Effector CD8-positive, alpha-beta T cell (primary cell): ENCODE measurements at places on chromosomes 12 and 14.

- no peak for DNase-seq
Observed at GRCh38 chr12:51823875-51824565, 24.5 kb downstream of the FIGNL2 start.

- DNase-seq: no peak
Observed at GRCh38 chr14:24416932-24417619, 12.4 kb downstream of the CBLN3 start.

DNA sequence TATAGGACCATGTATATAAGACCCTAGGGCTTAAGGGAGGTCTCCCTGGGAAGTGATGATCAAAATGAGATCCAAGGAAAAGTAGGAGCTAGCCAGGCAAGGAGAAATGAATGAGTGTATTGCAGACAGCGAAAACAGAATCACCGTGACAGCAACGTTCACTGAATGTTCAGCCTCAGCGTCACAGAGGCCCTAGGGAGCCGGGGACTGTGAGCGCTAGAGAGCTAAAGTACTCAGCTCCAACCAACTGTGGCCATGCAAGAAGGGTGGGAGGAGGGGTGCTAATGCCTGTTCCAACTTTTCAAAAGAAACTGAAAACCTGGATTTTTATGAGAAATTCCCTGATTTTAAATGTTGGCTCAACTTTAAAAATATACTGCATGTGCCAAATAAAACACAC is 105.5 kb upstream of the CCND2 start:
- no peak for DNase-seq

DNA sequence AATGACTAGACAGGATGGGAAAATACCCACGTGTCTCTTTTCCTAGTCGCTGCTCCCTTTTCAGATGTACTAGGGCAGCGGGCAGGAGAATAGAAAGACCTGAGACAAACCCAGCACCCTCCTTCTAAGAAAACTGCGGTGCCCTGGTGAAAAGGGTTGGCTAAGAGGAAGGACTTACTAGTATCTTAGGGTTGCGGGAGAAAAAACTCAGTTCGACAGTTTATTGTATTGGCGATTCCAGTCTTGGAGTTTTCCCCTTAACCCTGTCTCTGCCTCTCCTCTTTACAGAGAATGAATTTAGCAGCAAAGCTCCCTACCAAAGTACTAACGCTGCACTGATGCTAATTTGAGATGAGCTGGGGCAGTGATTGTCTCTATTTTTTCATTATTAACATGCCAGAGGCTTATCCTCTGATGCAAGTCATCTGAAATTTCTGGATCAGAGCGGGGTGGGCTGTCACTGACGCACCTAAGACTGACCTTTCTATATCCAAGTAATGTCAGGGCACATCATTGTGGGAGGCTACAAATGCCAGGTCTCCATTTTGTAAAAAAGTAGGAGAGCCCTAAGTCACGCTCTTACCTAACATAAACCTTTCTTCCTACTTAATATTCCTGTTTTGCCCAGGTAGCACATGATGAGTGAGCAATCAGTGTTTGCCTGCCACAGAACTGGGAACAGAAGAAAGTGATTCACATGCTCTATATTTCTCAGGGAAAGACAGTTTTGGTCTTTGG is 916 bp upstream of the PAWR start:
- DNase-seq: no peak

DNA sequence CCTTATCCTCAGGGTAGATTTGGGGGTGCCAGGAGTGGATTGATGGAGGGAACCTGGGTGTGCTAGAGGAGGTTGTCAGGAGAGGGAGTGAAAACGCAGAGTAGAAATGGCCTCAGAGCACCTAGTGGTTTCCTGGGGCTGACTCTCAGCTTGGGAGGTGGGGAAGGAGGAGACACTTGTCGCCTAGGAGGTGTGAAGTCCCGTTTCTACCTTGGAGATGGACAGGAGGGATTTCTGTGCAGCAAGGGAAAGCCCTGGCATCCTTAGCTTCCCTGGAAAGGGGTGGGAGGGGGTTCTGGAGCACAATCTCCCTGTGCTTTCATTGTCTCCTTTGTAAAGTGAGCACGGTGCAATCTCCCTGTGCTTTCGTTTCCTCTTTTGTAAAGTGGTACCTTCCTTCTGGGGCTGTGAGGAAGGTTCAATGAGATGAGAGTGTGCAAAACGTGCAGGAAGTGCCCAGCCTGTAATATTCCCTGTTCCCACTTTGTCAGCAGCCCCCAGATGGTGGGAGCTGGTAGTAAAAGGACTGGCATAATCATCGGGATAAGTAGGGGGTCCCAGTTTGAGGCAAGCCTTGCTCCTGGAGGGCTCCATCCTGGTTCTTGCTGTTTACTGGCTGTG is 1.6 kb downstream of the OAS3 start:
- no peak for DNase-seq

DNA sequence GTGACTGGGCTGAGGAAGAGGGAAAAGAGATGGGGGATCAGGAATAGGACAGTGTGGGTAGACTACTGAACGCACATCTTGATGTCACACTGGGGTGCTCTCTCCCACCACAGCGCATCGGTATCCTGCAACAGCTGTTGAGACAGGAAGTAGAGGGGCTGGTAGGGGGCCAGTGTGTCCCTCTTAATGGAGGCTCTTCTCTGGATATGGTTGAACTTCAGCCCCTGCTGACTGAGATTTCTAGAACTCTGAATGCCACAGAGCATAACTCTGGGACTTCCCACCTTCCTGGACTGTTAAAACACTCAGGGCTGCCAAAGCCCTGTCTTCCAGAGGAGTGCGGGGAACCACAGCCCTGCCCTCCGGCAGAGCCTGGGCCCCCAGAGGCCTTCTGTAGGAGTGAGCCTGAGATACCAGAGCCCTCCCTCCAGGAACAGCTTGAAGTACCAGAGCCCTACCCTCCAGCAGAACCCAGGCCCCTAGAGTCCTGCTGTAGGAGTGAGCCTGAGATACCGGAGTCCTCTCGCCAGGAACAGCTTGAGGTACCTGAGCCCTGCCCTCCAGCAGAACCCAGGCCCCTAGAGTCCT is 6.9 kb downstream of the C1QL4 start:
- DNase-seq: no peak

DNA sequence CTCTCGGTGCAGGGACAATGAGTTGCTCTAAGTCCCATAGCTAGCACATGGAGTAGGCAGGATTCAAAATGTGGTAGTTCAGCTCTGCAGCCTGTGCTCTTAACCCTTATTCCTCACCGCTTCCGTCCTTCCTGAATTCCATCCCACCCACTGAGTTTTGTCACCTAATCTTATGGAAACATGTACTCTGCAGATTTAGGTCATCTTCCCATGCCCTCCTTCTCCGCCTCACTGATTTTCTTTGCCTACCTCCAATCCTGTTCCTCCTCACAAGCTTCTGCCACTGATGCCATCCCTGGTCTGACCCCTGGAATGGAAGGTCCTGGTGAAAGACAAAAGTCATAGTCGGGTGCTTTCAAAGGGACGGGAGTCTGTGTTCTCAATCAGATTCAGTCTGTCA is 46.5 kb upstream of the ABCC9 start:
- DNase-seq: no peak

DNA sequence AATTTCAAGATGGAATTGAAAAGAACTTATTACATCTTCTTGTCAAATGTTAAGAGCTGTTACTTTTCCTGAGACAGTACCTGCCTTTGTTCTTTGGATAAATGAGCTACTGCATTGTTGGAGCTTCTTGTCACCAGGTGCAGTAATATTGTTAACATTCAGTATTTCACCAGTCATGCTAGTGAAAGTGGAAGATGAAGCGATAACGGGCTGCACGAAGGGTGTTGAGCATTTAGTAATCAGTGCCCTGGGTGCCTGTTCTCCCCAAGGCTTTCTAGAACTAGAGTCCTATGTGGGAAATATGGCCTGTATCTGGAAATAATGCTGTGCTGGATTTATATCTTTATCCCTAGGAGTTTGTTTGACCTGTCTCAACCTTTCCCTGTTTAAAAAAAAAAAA is 83.2 kb downstream of the PPP2R5C start:
- no peak for DNase-seq

DNA sequence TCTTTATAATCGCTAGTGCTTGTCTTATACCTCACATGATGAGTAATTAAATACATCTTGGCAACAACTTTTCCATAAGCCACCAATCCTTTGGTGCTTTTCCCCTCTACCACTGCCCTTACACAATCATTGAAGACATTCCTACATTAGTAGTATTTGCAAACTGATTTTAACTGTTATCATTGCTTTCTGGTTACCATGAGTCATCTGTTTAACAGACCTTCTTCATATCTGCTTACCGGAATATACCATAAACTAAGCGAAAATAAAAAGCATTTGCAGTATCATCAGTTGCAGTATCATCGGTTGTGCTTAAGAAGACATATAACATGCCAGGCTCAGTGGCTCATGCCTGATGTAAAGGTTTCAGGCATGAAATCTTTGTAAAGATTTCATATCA is 54.8 kb upstream of the PLEKHA5 start:
- no peak for DNase-seq

- no peak for DNase-seq
Observed at GRCh38 chr12:47822401-47822800, 2.7 kb upstream of the HDAC7 start.

GRCh38 chr12:107884769-107885694 is 110.5 kb downstream of the ASCL4 start:
- DNase-seq: no peak

GRCh38 chr12:20492251-20492760 is 124.0 kb downstream of the PDE3A start:
- no peak for DNase-seq

DNA sequence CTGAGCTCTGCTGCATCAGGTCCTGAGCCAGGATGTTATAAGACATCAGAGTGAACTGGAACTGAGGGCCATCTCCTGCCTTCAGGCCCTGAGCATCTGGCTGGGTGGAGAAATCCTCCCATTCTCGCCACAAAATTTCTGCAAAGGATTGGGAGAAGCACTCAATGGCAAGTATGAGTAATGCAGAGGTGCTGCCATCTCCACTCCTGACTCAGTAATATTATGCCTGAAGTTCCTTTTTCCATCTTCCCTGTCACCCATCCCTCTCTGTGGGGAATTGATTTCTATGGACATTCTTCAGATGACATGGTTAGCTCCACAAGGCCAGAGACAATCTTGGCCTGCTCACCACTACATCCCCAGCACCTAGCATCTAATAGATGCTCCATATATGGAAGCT is 4.7 kb downstream of the ANGEL1 start:
- DNase-seq: no peak

DNA sequence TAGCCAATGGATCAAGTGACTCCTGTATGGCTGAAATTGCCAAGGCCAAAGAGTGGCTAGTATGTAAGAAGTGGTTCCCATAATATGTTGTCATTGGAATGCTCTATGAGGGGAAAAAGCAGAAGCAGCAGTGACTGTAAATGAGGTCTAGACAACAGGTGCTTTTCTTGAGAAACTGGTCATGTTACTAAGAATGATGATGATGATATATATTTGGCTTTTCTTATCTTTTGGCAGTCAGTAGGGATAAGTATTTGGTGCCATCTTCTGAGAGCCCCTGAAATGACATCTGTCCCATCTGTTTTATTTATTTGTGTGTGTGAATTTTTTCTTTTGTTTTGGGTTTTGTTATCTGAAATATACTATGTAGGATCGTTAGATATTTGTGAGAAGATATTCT is 141.7 kb downstream of the SYT1 start:
- DNase-seq: no peak

DNA sequence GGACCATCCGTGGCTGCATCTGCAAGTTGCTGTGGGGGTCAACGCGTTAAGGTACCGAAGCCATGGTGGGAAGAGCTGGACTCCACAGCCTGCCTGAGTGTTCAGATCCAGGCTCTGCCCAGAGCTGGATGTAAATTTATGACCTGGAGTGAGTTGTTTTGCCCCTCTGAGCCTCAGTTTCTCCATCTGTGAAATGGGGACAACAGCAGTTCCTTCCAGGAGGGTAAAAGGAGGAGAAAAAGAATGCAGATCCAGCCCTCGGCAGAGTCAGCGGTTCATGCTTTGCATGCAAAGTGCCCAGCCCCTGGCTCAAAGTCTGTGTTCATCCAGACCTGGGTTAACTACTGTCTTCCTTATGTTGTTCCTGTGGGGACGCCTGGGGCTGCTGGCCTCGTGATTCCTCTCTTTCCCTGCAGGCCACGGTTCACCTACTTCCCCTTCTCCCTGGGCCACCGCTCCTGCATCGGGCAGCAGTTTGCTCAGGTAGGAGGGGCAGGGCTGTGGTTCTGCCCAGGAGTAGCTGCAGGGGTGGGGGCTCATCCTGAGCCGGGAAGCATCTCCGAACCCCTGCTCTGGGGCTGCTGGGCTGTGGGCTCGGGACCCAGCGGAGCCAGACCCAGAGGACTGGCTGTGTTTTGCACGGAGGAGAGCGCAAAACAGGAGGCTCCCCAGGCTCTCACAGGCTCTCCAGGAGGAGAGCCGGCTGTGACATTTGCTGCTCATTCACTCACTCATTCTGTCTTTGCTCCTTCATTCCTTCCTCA is 41.9 kb downstream of the CYP46A1 start:
- DNase-seq: no peak

DNA sequence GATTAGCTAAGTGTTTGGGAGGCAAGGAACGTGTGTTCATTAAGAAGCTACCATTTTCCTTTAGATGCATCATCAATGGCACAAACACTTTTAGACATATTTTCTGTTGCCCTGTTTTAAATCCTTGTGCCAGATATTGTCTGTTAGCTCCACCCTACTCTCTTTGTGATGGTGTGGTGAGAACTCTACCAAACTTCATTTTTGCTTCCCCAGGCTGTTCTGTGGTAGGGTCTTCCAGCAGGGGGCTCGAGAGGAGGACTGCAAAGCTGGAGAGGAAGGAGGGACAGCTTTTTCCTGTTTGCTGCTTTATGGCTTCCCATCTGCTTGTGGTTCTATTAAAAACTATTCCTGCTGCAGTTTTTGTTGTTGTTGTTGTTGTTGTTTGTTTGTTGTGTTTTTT is 23.8 kb upstream of the STRAP start:
- no peak for DNase-seq

DNA sequence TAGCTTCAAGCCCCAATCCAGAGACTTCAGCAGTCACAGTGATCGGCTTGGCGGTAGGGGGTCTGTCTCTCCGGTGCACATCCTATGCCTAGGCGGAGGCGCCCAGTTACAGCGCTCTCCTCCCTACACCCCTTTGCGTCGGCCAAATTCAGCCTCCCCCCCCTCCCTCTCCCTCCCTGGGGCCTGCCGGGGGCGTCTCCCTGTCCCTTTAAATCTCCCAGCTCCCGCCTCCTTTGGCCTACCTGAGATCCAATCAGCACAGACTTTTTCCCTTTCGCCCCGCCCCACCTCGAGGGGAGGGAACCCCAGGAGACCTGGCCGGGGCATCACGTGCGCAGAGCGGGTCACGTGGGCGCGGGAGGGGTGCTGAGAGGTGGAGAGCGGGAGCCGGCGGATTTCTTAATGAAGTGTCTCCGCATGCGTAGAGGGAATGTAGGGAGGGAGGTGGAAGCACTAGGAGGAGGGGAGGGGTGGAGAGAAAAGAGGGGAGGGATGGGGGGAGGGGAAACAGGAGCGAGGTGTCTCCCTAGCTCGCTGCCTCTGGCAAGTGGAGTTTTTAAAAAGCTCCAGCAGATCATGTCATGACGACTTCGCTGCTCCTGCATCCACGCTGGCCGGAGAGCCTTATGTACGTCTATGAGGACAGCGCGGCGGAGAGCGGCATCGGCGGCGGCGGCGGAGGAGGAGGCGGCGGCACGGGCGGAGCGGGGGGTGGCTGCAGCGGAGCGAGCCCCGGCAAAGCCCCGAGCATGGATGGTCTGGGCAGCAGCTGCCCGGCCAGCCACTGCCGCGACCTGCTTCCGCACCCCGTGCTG is at the start of gene HOXC13:
HOXC13 (plus strand) TSS at position 506 of the 815 bp plus-strand sequence; CDS start at position 582, 76 bp downstream.
- DNase-seq: no peak

- no peak for DNase-seq
Observed at GRCh38 chr14:89740241-89740640, 214.3 kb downstream of the EFCAB11 start.

GRCh38 chr12:57342207-57342691 is 88.6 kb downstream of the R3HDM2 start:
- no peak for DNase-seq

- DNase-seq: no peak
Observed at GRCh38 chr14:81384900-81385299, 15.2 kb downstream of the STON2 start.
